Left renal pelvis (tissue), 4 donors: ENCODE measurements at places on chromosomes 7 and 10. TPM values are rescaled to one million over a fixed set of nuclear protein-coding genes. Genes with fewer than 3 reads are reported as not detected.

DNA sequence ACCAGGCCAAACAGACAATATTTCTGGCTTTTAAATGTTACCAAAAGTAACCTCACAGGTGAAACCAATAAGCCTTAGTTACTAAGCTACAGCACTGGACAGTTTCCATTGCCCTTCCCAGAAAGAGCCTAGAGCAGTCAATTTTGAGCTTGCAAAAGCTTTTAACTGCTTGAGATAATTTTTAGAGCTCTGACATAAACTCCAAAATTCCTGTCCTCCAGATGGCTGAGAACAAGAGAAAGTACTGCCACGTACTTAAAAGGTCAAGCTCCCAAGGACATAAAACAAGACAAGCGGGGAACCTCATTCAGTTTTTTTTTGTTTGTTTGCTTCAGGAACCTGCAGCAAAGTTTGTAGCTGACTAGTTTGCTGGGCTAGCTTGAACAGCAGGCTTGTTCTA lies 54.1 kb downstream of the BBS9 start:
- no peak for DNase-seq

- DNase-seq = no peak
Observed at GRCh38 chr7:24914465-24914859, 65.5 kb downstream of the OSBPL3 start.

DNA sequence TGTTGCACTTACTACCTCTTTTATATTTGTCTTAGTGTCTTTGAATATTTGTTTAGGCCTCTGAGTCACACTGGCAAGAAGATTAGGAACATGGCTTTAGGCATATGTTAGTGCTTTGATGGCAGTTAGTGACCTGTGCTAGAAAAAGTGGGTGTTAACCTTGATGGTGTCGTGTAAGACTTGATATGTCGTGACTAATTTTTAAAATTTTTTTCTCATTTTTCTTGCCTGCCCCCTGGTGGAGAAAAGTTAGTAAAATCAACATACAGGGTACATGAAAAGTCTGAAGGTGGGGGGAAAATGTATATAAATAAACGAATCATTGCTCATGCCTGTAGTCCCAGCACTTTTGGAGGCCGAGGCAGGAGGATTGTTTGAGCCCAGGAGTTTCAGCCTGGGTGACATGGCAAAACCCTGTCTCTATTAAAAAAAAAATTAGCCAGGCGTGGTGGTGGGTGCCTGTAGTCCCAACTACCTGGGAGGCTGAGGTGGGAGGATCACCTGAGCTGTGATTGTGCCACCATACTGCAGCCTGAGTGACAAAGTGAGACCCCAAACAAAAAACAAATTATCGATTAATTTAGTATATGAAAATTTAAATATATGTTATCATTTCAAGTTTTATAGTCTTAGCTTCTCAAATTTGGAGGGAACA lies 44.6 kb downstream of the TAX1BP1 start:
- no peak for DNase-seq

The RARRES2 gene
- polyA plus RNA-seq = 57.0 TPM

The RNF148 gene
- 0.15 TPM for polyA plus RNA-seq

The SCRN1 gene
- polyA plus RNA-seq = 66.1 TPM

The PAXIP1 gene
- 22.1 TPM for polyA plus RNA-seq
